ENCODE measurements at places on chromosomes 3 and 15. TPM values are rescaled to one million over a fixed set of nuclear protein-coding genes. Genes with fewer than 3 reads are reported as not detected.

AMIGO3 gene
- not detected for total RNA-seq

- no peaks in the 10 kb centered on the region for H3K36me3 ChIP-seq
- no peak overlapping the region for H3K27ac ChIP-seq
- no peaks in the 10 kb centered on the region for H3K27me3 ChIP-seq
- H3K4me3 ChIP-seq, result no peak overlapping the region
- no peaks in the 10 kb centered on the region for H3K4me1 ChIP-seq
Observed at GRCh38 chr3:70779296-70779695, 466.9 kb upstream of the MDFIC2 start.

RBMS3 gene
- total RNA-seq, result 3.4 TPM

TYRO3 gene
- 3.0 TPM for total RNA-seq

GRCh38 chr3:2931265-2931664, 178.9 kb downstream of the IL5RA start:
- H3K4me3 ChIP-seq, result no peak overlapping the region
- no peak overlapping the region for H3K27ac ChIP-seq
- peaks cover 3% of the 10 kb centered on the region for H3K27me3 ChIP-seq
- H3K4me1 ChIP-seq, result no peaks in the 10 kb centered on the region
- no peaks in the 10 kb centered on the region for H3K36me3 ChIP-seq
- DNase-seq, result no peak

DNA sequence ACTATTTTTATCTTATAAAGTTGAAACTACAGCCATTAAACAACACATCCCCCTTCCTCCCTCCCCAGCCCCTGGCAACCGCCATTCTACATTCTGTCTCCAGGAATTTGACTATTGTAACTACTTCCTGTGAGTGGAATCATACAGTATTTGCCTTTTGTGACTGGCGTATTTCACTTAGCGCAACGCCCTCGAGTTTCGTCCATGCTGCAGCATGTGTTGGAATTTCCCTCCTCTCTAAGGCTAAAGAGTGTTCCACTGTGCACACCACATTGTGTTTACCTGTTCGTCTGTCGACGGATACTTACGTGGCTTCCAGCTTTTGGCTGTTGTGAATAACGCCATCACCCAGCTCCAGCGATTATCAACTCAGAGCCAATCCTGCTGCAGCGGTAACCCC, 52.0 kb upstream of the DLG1 start:
- DNase-seq, result no peak
- no peaks in the 10 kb centered on the region for H3K36me3 ChIP-seq
- no peak overlapping the region for H3K4me3 ChIP-seq
- H3K27ac ChIP-seq, result no peak overlapping the region
- no peaks in the 10 kb centered on the region for H3K4me1 ChIP-seq

ABHD17C gene
- 4.7 TPM for total RNA-seq

DNA sequence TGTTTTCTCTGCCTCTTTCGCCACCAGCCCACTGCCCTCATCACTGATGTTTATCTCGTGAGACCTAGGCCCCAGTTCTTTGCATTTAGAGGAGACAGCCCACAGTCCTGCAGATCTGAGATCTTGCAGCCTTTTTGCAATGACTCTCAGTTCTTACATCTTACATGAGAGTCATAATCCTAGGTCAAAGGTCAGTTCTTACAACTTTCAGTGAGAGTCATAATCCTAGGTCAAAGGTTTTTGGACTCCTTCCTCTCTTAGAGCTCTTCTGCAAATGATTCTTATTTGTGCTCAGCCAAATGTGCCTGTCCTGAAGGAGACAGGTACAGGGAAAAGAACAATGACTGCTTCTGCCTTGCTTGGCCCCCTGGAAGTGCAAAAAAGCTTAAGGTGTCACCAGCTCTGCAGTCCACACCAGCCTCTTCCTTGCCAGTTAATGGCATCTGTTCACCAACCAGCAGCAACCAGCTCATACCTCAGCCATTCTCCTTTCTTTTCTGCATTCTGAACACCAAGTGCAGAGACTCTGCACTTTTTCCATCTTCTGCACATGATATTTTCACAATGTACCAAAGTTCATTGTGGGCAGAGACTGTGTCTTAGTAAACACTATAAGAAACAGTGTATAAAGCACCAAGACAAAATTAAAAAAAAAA, 67.1 kb downstream of the ABHD5 start:
- peaks cover 15% of the 10 kb centered on the region for H3K4me1 ChIP-seq
- DNase-seq, result no peak
- no peak overlapping the region for H3K4me3 ChIP-seq
- H3K27me3 ChIP-seq, result peaks cover 6% of the 10 kb centered on the region

ANP32A gene
- 275 TPM for total RNA-seq

- no peaks in the 10 kb centered on the region for H3K36me3 ChIP-seq
- H3K4me3 ChIP-seq, result no peak overlapping the region
- H3K27ac ChIP-seq, result no peak overlapping the region
- H3K4me1 ChIP-seq, result no peaks in the 10 kb centered on the region
- H3K27me3 ChIP-seq, result peaks cover 2% of the 10 kb centered on the region
- no peak for DNase-seq
Observed at GRCh38 chr3:123651449-123652341, 66.8 kb upstream of the HACD2 start.

DNA sequence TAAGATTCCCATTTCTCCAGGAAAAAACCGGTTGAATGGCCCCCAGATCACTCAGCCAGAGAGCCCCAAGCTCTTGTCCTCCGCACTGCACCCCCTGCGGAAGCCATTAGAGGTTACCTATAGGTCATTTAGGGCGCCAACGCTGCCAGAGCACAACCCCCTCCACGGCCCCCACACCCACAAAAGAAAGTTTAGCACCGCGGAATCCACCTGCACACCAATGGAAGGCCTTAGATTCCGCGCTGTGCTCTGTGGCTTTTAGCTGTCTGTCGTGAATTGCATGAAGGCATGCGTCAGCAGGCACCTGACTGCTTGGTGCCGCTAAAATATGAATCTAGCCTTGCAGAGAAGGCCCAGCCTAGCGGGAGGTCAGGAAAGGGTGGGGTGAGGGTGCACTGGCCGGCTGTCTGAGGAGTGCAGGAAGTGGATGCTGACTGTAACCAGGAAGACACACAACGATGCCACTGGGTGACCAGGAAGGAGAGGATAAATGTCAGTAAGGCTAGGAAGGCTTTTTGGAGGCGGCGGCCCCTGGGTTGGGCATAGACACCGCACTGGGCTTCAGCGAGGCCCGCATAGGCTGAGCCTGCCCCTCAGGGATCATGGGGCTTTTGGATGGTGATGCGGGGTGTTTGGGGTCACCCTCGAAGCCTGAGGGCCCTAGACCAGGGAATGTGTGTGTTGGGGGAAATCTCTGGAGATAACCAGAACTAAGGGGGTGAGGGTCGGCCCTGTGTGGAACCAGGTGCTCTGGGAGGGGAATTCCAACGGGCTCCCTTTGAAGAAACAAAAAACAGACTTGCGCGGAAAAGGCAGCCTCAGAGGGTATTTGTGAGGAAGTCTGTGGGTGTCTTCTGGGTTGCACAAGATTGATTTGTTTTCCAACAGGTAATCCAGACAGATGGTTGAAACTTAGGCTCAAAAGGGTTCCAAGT, 976 bp upstream of the NUP210 start:
- H3K27ac ChIP-seq, result peak overlapping the region; percentile 100
- no peaks in the 10 kb centered on the region for H3K27me3 ChIP-seq
- H3K4me3 ChIP-seq, result peak overlapping the region; percentile 94
- peaks cover 71% of the 10 kb centered on the region for H3K4me1 ChIP-seq
- DNase-seq, result peak; percentile 77
- peaks cover 21% of the 10 kb centered on the region for H3K36me3 ChIP-seq

DNA sequence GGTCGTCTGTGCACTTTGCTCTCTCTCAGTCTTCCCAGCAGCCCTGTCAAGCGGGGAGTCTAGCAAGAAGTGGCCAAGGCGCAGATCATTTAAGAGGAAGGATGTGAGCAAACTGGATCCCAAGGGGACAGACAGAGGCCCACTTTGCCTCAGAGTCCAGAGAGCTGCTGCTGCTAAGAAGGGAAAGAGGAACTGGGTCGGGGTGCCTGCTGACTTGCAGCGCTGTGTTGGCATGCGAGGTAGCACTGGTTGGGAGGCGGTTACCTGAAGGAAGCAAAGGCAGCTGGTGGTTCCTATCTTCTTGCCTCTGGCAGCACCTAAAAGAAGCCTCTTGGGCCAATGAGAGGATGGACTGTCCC, 28.1 kb downstream of the SMAD3 start:
- no peaks in the 10 kb centered on the region for H3K27me3 ChIP-seq
- H3K4me3 ChIP-seq, result peak overlapping the region; percentile 12
- no peak for DNase-seq
- peaks cover 100% of the 10 kb centered on the region for H3K4me1 ChIP-seq
- peak overlapping the region; percentile 87 for H3K27ac ChIP-seq
- H3K36me3 ChIP-seq, result peaks cover 61% of the 10 kb centered on the region

GRCh38 chr3:115165266-115165665, 18.2 kb upstream of the ZBTB20 start:
- DNase-seq, result no peak
- H3K27ac ChIP-seq, result no peak overlapping the region
- peak overlapping the region; percentile 27 for H3K4me3 ChIP-seq
- H3K4me1 ChIP-seq, result peaks cover 37% of the 10 kb centered on the region

DNA sequence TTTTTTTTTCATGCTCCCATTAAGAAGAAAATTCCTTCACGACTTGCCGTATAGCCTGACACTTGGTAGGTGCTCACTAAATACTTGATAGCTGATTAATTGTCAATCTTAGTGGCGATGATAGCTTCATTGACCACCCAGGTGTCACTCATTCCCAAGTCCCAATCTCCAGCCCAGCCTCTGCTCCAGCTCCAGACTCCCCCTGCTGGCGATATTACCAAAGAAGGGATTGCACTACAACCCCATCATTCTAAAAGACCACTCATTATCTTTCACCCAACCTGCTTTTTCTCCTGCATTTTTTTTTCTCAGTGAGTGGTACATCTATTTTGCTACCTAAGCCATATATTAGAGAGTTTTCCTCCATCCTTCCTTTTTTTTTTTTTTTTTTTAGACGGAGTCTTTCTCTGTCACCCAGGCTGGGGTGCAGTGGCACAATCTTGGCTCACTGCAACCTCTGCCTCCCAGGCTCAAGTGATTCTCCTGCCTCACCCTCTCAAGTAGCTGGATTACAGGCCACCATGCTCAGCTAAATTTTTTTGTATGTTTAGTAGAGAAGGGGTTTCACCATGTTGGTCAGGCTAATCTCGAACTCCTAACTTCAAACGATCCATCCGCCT, 19.5 kb upstream of the COMMD2 start:
- H3K4me1 ChIP-seq, result no peaks in the 10 kb centered on the region
- DNase-seq, result no peak
- peaks cover 12% of the 10 kb centered on the region for H3K27me3 ChIP-seq
- no peak overlapping the region for H3K4me3 ChIP-seq

DNA sequence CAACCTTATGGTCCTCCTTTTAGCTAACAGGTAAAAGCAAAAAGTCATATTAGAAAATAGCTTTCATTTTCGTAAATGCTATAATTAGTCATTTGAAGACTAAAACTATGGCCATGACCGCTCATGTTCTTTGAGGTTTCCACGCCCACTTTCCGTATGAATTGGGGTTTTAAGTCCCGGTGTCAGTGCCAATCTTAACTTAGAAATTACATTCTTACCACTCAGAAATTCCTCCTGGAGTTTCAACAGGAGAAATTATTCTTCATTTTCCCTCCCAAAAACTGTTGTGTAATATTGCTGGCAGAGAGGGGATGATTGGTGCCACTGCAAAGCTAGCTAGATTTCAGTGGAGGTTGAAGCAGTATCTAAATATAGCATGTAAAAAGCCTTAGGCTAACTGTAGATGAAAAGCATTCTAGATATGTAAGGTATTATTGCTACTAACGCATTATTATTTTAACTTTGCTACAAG, 71.0 kb upstream of the MDFIC2 start:
- H3K4me1 ChIP-seq, result no peaks in the 10 kb centered on the region
- H3K4me3 ChIP-seq, result no peak overlapping the region
- no peak for DNase-seq
- H3K27ac ChIP-seq, result no peak overlapping the region
- H3K27me3 ChIP-seq, result no peaks in the 10 kb centered on the region

DNA sequence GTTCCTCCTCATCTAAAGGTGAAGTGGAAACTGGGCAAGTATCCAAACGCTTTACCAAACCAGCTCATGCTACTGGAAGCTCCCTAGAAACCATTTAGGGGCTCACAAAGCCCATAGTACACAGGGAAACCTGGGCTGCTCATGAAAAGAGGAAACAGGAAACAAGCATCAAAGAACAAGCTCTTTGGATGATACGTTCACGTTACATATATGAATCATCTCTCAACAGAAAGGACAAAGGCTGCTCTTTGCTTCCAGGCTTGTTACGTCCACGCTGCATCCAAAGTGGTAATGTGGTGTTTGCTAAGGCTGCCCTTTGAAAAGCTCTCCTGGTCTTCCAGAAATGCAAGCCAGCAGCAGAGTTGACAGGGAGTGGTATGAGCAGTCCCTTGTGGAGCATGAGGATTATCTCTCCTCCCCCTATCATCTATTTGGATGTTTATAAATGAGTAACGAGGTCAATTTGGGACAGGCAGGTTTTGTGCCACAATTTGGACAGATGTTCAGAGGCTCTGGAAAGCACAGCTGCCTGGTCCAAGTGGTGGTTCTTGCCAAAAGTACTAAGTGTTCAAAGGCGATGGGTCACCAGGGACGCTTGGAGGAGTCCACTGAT, 98.0 kb upstream of the RORA start:
- no peak for DNase-seq
- H3K27me3 ChIP-seq, result peaks cover 7% of the 10 kb centered on the region
- no peak overlapping the region for H3K4me3 ChIP-seq
- H3K27ac ChIP-seq, result no peak overlapping the region
- H3K4me1 ChIP-seq, result no peaks in the 10 kb centered on the region
- no peaks in the 10 kb centered on the region for H3K36me3 ChIP-seq

ANKRD63 gene
- total RNA-seq, result not detected

AMOTL2 gene
- total RNA-seq, result not detected

DNA sequence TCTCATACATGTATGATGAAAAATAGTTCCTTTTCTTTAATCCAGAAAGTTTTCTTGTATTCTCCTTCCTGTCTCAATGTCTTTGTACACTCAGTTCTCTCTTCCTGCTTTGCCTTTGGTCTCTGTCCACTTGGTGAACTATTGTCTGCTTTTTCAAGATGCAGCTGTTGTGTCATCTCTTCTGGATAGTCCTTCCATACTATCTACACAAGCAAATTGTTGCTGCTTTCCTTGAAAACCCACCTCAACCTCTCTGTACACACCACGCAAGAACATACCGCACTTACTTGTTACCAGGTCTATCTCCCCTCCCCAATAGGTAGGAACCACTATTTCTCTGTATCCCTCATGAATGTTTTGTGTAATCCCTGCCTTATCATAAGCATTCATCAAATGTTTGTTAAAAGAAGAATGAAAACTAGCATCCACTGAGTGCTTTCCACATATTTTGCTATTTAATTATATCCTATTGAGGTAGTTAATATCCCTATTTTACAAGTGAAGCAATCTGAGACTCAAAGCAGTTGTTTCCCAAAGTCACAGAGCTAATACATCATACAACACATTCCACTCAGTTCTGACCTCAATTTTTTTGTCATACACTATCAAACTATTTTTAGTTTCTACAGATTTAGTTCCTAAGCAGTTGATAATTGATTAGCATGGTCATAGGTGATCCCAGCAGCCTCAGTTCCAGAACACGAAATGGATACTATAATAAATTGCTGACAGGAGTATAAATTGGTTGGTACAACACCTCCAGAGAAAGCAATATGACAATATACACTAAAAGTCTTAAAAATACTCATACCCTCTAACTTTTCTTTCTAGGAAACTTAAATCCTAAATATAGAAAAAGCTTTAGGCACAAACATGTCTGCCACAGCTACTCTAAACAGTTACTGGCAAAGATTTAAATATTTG, 19.6 kb downstream of the HACL1 start:
- H3K27me3 ChIP-seq, result no peaks in the 10 kb centered on the region
- no peak overlapping the region for H3K27ac ChIP-seq
- no peaks in the 10 kb centered on the region for H3K4me1 ChIP-seq
- no peak overlapping the region for H3K4me3 ChIP-seq
- no peak for DNase-seq
